ENCODE measurements at places on chromosomes 5 and 9.

DNA sequence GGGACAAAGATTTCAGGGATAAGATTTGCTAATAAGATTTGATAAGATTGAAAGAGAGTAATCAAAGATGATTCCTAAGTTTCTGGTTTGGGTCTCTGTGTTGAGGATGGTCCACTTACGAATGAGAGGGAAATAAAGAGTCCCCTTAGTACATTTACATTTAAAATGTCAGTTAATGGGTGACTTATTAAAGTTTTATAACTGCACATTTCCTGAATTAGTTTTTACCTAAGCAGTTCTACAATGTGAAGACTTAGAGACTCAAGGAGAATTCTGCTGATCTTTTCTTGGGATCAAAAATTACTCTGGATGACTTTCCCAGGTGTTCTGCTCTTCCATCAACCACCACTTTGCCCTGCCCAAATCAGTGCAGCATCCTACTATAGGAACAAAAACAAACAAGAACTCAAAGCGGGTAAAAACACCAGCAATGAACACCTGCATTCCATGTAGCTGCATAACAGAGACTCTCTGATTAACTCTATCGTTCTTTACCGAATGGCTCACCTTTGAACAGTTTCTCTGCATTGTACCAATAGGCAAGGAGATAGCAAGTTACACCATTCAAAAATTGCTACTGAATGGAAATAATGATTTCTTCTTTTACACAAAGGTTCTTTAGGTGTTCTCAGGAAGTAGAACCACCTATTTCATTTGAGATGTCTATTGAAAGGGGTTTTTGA, 65.3 kb downstream of the PRLR start:
- DNase-seq = no peak

- DNase-seq = no peak
Measured at GRCh38 chr9:108410161-108410560, 445.6 kb downstream of the ACTL7B start.

DNA sequence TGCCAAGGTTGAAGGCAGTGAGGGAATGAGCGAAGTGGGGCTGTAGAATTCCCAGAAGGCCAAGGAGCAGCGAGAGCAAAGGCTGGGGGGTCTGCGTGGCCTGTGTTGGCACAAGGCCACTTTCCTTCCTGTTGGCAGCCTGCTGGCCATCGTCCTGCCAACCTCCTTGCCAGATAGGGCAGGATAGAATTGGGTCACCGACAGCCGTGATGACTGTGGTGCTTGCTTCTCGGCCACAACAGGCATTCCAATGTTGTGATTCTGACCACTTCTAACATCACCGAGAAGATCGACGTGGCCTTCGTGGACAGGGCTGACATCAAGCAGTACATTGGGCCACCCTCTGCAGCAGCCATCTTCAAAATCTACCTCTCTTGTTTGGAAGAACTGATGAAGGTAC, 18.9 kb downstream of the TRIP13 start:
- peak; percentile 64 for DNase-seq

- no peak for DNase-seq
Measured at GRCh38 chr5:79513308-79513703, 628 bp downstream of the HOMER1 start.

DNA sequence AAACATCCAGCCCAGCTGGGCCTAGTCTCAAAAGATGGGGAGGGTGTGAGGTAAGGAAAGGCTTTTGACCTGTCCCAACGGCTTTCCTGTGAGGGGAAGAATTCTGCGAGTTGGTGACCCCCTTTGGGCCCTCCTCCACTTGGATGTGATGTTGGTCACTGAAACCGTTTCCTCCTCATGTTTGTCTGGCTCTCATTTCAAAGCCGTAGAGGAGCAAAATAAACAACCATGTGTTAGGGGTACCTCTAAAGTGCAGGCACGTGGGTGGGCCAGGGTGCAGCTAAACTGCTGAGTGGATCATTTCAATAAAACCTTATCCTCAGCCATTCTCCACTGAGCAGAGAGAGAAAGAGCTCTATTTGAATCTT, 84.3 kb upstream of the MELK start:
- no peak for DNase-seq

DNA sequence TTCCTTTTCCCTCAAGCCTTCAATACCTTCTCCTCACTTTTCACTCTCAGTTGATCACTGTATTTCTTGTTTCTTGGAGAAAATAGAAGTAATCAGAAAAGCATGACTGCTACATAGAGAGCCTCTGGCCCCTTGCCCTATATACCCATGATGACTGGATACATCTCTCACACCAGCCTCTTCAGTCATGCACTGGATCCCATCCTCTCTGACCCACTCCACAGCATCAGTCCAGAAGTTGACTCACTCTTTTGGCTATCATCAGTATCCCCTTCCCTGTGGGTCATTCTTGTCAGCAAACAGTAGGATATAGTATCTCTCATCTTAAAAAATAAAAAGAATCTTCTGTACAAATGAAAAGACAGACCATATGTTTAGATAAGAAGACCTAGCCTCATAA, 32.9 kb downstream of the PTCD2 start:
- DNase-seq = peak; percentile 12

- DNase-seq = no peak
Measured at GRCh38 chr5:138583984-138584637, 8.9 kb upstream of the HSPA9 start.

DNA sequence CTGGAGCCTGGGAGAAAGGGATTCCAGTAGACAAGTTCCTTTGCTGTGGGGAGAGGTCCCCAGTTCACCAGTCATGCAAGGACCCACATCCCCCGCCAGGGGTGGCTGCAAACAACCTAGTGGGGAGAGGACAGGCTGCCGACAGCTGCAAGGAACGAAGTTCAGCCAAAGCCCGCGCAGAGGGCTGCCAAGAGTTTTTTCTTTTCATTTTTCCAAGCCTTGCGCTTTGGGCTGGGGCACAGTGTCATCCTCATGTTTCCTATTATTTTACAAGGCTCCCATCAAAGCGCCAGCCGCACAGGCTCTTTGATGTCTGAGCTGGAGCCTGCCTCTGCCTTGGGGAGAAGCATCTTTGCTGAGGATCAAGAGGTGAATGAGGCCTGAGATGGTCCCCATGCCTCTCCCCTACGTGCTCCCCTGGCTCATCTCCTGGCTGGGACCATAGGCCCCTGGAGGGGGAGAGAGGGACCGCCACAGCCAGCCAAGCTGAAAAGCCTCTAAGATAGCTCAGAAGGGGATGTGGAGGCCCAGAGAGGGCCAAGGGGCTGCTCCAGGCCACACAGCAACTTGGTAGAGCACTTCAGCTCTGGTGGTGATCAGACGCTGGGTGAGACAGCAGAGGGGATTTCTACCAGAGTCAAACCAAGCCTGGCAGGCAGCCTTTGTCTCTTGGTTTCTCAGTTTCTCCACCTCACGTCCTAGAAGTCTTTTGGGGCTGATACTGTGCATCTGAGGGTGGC, 50.4 kb upstream of the SYNPO start:
- DNase-seq = no peak

DNA sequence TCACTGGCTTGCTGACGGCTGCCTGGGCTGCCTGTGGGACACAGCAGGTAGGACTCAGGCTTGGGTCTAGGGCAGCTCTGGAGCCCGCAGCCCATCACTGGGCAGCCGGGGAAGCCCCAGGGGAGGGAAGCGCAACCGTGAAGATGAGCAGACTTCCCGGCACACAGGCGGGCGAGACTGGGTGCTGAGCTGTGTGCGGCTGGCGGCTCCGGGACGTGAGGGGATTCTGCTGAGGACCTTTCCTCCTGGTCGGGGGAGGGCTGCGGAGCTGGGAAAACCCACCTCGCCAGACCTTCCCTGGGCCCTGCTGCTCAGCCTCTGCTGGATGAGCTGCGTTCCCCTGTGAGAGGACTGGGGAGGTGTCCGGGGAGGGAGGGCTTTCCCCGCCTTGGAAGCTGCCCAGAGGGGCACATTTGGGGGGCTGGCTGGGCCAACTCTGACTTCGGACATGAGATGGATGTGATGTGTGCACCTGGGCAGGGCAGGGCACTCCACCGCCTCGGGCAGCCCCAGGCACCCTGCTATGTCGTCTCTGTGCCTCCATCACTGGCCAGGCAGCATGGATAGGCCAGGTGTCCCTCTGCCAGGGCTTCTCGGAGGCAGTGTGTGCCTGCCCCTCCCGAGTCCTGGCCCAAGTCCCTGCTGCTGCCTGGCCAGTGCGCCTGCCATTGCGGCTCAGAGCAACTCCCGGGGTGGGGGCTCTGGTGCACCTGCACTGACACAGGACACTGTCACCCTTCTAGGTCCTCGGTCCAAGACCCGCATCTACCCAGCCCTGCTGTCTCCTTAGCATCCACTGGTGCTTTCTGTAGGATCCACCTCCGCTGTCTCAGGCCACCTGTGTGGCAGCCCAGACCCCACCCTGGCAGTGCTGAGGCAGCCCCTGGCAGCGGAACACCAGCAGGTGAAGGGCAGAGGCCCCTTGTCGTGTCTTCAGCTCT, 66.4 kb downstream of the COL5A1 start:
- no peak for DNase-seq

- no peak for DNase-seq
Measured at GRCh38 chr9:38361473-38361850, 31.0 kb upstream of the ALDH1B1 start.

DNA sequence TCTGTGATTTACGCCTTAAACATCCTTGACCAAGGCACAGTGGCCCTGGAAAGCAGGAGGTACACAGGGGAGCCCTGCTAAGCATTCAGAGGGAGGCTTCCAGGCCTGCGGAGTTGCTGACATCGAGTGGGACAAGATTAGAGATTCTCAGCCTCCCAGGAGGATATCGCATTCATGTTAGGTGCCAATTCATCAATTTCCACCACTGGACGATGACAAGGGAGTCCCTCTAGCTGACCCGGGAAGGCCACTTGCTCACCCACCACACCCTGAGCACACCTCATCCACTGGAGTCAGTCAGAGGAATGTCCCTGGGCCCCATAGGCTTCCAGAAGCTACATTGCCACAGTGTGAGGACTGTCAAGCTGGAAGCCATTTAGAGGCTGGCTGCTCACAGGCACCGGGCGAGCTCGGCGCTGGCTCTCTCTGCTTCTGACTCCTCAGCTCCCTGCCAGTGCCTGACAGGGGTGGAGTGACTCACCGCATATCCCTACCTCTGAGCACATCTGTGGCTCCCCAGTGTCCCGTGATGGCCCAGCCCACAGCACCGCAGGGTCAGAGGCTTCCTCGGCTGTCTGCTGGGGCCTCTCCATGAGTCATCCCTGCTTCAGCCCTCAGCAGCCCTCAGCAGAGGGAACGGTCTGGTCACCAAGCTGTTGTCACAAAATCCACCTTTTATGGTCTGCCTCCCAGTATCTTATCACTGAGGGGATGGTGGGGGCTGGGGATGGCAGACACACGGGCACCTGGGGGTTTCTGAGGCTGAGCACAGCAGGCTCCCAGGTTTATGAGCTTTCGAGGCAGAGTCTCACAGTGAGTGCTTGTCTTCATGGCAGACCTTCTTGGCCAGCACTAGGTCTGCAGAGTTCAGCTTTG, 117.5 kb downstream of the ZNF608 start:
- no peak for DNase-seq

DNA sequence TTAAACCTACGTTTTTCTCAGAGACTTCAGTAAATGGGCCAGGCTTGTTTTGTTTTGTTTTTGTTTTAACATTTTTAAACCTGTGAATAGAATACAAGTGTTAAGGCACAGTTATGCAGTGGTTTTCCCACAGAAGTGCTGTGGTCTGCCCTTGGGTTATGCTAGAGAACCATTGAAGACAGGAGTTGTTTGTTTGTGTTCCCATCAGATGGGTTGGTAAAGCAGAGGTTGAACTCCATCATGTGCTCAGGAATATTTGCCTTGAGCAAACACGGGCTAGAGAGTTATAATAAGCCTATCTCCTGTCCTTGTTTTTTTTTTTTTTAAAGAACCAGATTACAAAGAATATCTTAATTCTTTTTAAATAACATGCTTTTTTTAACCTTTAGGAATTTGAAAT, 28.5 kb downstream of the RHOBTB3 start:
- peak; percentile 96 for DNase-seq

- no peak for DNase-seq
Measured at GRCh38 chr5:106414342-106414741, 1256.4 kb downstream of the EFNA5 start.

DNA sequence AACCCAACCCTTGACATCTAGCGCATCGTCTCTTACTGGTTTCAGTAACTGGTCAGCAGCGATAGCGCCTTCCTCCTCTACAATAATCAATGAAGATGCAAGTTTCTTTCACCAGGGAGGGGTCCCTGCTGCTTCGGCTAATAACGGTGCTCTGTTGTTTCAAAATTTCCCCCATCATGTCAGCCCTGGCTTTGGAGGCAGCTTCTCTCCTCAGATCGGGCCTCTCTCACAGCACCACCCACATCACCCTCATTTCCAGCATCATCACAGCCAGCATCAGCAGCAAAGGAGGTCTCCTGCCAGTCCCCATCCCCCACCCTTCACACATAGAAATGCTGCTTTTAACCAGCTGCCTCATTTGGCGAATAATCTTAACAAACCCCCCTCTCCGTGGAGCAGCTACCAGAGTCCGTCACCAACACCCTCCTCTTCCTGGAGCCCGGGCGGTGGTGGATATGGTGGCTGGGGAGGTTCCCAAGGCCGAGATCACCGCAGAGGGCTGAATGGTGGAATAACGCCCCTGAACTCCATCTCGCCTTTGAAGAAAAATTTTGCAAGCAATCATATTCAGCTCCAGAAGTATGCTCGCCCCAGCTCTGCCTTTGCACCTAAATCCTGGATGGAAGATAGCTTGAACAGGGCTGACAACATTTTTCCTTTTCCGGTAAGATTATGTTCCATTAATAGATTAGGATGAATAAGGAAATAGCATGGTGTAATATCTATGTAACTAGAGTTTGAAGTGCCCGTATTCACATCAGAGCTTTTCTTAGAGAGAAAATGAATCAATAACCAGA, 2.2 kb downstream of the CPEB4 start:
- peak; percentile 44 for DNase-seq

GRCh38 chr5:83364312-83365299, 106.9 kb upstream of the VCAN start:
- DNase-seq = no peak

- peak; percentile 25 for DNase-seq
Measured at GRCh38 chr9:100700689-100701318, 122.9 kb downstream of the CAVIN4 start.

- DNase-seq = no peak
Measured at GRCh38 chr5:10536931-10537579, 26.8 kb upstream of the ANKRD33B start.

- DNase-seq = no peak
Measured at GRCh38 chr5:127513408-127513970, 4.0 kb upstream of the PRRC1 start.

DNA sequence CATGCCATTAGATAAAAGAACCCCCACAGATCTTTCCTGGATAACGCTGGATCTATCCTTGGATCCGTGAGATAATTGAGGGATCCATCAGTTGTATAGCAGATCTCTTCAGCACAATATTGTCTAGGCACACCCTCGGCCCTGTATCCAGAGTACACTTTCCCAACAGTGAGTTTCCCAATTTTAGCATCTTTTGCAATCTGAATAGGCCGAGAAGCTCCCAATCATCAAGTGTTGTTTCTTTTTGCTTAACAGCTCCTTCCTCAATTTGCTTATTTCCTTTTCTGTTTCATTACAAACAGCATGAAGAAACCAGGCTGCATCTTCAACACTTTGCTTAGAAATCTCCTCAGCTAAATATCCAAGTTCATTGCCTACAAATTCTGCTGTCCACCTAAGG, 4.4 kb upstream of the SPTLC1 start:
- DNase-seq = no peak

GRCh38 chr9:134152022-134152448, 12.3 kb downstream of the RNU6ATAC start:
- no peak for DNase-seq

- DNase-seq = no peak
Measured at GRCh38 chr9:84781931-84782866, 112.7 kb downstream of the NTRK2 start.
